CD4-positive, alpha-beta T cell treated with Interleukin-1 beta for 1 hour (primary cell): ENCODE measurements at places on chromosomes 12 and 14.

- no peak for DNase-seq
Observed at GRCh38 chr12:53560351-53560750, 53.1 kb upstream of the NPFF start.

DNA sequence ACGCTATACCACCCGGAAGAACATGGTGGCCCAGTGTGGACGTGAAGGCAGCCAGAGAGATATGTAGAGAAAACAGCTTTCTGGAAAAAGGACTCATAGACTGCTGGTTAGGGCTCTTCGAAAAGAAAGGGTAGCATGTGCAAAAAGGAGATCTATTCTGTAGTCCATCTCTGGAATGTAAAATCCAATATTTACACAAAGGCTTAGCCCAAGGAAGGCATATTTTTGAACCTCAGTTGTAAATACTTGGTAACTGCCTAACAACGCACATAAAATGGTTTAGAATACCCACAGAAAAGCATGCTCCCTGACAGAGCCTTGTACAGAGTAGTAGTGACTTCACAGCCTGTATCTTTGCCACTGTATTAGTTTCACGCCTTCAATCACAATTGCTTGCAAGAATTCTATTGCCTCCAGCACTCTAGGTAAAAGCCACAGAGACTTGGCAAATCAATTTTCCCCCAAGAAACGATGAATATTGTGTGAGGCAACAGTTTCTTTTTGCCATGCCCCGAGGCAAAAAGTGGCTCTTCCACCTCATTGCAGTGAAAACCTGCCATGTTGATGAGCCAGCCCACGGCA is 59.2 kb downstream of the TRIM9 start:
- DNase-seq, result no peak

- DNase-seq, result no peak
Observed at GRCh38 chr12:79415321-79415720, 275.4 kb downstream of the PAWR start.

- DNase-seq, result no peak
Observed at GRCh38 chr12:52250048-52250990, 17.3 kb downstream of the KRT7 start.

DNA sequence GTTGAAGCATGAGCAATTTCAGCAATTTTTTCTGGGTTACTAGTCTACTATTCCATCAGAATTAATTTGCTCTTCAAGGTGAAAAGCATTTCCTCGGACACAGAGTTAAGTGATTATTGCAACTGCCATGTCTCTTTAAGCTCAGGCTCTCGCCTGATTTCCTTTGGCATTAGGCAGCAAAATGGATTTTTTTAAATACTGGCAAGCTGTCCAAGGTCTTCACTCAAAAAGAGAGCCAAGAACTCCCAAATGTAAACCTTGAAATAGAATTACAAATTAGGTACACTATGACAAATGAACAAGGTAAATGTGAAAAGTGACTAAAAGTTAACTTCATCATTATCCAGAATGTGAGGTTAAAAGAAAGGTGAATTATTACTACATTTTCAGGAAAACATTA is 111.9 kb downstream of the GARIN6 start:
- DNase-seq, result no peak

DNA sequence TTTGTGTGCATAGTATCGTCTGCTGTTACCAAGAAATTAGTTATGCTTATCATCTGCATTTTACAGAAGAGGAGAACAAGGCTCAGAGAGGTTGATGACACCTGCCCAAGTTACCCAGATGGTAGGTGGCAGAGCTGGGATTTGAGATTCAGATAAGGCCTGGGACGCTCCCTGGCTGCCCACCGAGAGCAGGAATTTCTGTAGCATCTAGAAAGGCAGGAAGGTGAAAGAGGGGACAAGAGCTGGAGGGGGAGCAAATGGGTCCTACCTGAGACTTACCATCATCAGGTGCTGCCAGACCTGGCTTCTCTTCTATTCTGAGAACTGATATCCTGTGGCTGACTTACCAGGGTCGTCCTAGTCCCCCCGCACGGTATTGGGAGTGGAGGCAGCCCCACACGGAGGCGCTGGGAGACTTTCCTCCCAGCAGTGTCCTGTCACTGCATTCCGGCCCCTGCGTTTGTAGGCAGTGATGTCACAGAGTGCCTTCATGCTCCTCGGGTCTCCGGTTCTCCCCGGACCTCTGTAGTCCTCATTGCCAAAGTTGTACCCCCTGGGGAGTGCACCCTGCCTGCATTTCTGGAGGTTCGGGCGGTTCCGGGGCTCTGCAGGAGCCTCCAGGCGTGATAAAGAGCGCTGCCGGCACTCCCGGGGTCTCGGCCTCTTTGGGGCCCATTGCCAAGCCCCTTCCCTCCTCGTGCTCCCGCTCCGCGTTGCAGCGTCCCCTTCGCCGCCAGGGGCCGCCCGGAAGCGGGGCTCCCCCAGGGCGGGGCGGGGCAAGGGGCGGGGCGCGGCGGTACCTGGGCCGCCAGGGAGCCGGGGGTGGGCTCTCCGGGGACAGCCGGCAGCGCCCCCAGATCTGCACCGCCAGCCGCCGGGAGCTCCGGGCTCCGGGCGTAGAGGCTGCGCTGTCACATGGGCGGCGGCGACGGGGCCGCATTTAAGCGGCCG is at the start of gene CABP1:
TSS of gene CABP1 (plus strand) at position 856 of the 951 bp plus-strand sequence. CDS start at position 916, 60 bp downstream.
- DNase-seq, result peak; percentile 68

DNA sequence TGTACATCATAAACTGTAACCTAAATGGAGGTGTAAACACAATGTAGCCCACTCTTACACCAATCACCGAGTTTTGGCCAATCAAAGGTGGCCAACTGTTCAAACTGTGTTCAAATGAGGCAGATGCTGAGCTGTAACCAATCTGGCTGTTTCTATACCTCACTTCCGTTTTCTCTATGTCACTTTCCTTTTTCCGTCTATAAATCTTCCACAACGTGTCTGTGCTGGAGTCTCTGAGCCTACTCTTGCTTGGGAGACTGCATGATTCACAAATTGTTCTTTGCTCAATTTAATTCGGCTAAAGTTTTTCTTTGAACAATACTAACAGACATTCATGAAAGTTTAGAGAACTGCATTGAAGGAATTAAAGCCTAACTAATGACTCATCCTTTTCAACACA is 547.1 kb upstream of the USP15 start:
- DNase-seq, result no peak

- no peak for DNase-seq
Observed at GRCh38 chr12:65918021-65918420, 93.7 kb downstream of the HMGA2 start.

DNA sequence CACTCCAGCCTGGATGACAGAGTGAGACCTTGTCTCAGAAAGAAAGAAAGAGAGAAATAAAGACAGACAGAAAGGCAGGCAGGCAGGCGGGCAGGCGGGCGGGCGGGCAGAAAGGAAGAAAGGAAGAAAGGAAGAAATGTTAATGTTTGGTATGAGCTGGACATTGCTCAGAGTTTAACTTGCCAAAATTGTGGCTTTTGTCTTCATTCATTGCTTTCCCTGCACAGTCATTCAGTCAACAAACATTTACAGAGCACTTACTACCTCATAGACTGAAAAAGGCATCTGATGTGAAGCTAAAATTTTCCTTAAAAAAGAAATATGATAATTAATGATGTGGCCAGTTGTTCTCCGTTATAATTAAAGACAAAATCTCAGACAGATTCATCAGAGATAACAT is 247.1 kb downstream of the SPTSSA start:
- DNase-seq, result no peak

DNA sequence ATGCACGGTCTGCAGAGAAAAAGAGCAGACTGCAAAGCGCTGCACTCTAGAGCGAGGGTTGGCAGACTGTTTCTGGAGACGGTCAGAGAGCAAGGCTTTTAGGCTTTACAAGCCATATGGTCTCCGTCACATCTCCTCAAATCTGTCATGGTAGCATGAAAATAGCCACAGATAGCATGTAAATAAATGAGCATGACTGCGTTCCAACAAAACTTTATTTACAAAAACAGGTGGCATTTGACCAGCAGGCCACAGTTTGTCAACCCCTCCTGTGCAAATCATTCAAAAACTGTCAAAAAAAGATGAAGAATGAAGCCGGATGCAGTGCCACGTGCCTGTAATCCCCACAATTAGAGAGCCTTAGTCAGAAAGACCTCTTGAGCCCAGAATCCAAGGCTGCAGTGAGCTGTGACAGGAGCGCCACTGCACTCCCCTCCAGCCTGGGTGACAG is 18.9 kb downstream of the SYNE3 start:
- DNase-seq, result no peak

- no peak for DNase-seq
Observed at GRCh38 chr14:67749341-67750084, 47.8 kb downstream of the RDH12 start.

DNA sequence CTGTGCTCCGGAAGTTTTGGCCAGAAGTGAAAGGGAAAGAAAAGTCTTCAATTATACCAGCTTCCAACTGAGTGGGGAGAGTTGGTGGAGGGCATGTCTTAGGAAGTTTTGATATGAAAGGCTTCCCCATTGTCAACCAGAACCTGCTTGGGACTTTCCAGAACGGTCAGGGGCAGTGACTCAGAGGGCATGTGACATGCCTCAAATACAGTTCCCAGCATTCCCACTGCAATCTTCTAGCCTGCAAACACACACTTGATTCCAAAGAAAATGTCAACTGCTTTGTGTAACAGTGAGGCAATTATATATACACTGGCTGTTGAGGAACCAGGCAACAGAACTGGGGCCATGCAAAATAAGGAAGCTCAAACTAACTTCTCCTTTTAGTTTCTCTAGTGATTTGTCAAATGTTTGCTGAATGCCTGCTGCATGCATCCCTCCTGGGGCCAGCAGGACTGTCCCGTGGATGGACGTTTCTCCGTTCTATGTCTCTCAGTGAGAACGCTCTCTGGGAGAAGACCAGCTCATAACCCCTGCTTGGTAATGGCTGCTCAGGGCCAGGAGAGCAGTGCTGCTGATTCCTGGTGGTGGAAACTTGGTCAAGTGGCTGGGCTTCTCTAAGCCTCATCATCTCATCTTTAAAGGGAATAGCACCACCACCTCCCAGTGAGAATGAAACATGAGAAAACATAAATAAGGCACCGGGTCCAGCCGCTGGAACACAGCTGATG is 18.3 kb downstream of the SLC25A47 start:
- peak; percentile 20 for DNase-seq

- DNase-seq, result peak; percentile 73
Observed at GRCh38 chr14:76955575-76956315, 72.8 kb downstream of the IRF2BPL start.

DNA sequence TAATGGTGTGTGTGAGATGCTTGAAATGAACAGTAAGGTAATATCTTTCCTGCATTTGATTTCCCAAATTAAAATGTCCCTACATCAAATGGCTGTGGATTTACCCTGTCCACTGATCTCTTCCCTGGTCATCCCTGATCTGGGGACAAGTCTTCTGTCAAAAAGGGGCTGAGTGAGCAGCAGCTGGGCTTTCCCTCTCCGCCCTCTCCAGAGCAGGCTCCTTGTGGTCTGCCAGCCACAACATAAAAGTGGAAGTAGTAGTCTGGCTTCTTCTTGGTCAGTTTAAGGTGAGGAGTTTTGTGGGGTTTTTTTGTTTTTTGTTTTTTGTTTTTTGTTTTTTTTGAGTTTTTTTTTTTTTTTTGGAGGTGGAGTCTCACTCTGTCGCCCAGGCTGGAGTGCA is 25.2 kb upstream of the PLXNC1 start:
- DNase-seq, result no peak

GRCh38 chr12:124754949-124755800 is 108.5 kb downstream of the SCARB1 start:
- peak; percentile 14 for DNase-seq

GRCh38 chr14:61470261-61470960 is 149.0 kb downstream of the PRKCH start:
- no peak for DNase-seq
